LNCaP clone FGC (cell line): ENCODE measurements at places on chromosomes 6 and 20.

DNA sequence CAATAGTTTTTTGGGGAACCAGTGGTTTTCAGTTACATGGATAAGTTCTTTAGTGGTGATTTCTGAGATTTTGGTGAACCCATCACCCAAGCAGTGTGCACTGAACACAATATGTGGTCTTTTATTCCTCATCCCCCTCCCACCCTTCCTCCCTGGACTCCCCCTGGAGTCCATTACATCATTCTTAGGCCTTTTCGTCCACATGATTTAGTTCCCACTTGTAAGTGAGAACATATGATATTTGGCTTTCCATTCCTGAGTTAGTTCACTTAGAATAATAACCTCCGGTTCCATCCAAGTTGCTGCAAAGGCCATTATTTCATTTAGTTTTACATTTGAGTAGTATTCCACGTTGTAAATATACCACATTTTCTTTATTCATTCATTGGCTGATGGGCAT, 28.3 kb downstream of the RPP40 start:
- no peak for DNase-seq

GRCh38 chr6:140581601-140582000, 1207.2 kb upstream of the CITED2 start:
- DNase-seq: no peak

DNA sequence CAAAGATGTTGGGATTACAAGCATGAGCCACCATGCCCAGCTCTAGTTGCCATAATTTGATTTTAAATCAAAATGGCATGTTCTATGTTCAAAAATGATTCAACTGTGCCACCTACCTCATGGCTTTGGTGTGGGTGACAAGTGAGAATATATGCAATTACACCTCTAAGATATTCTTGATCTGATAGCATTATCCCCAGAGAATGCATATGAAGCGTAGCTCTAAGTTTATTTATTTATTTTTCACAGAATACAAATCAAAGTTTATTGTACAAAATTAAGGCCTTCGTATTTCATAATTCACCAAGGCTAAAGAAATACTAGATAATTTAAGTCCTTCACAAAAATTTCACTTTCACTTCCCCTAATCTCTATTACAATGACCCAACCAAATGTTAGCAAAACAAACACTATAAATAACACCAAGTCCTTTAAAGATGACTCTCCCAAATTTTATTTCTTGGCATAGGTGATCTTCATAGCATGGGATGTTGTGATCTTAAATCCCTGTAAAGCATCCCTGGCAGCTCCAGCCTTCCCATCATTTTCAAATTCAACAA, 205.9 kb upstream of the TAB2 start:
- no peak for DNase-seq

GRCh38 chr6:130787726-130788500, 39.3 kb upstream of the SMLR1 start:
- no peak for DNase-seq

- DNase-seq: no peak
Measured at GRCh38 chr20:58963060-58963584, 17.9 kb upstream of the NELFCD start.

DNA sequence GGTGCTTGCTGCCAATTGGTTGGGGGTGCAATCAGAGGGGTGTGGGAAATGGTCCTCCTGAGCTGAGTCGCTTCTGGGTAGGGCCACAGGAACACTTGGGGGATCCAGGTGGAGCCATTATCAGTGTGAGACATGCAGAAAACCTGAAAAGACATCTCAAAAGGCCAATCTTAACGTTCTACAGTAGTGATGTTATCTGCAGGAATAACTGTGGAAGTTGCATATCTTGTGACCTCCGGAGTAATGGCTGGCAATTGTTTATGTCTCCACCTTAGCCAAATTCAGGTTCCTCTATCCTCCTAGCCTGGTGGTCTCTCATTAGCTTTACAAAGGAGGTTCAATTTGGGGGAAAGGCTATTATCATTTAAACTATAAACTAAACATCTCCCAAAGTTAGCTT, 114.8 kb upstream of the SNX9 start:
- no peak for DNase-seq

GRCh38 chr6:73648166-73648565, 5.6 kb downstream of the SLC17A5 start:
- no peak for DNase-seq

GRCh38 chr6:48150701-48151100, 39.7 kb upstream of the PTCHD4 start:
- no peak for DNase-seq

GRCh38 chr20:46767127-46767761, 57.8 kb downstream of the SLC2A10 start:
- DNase-seq: peak; percentile 13

GRCh38 chr6:156988276-156989158, 211.3 kb downstream of the ARID1B start:
- DNase-seq: no peak

DNA sequence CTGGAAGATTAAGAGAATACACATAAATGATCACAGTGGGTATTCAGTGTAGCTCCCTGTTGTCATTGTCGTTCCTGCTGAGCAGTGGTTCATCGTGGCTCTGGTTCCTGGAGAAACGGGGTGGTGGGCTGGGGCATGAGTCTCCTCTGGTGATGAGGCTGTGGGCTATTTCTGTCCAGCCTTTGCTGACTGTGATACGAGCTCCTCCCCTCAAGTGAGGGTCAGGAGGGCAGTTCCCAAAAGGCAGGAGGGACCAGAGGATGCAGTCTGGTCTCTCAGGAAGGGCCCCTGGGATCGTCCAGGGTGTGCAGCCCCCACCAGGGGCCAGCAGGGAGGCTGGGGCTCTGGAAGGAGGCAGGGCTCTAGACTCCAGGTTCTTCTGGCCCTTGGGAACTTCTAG, 31.1 kb upstream of the DLGAP4 start:
- no peak for DNase-seq

GRCh38 chr6:125802943-125803377, 12.2 kb downstream of the NCOA7 start:
- DNase-seq: no peak

GRCh38 chr6:40852779-40853373, 186.1 kb downstream of the UNC5CL start:
- no peak for DNase-seq

- no peak for DNase-seq
Measured at GRCh38 chr6:137651178-137651577, 157.0 kb upstream of the OLIG3 start.

DNA sequence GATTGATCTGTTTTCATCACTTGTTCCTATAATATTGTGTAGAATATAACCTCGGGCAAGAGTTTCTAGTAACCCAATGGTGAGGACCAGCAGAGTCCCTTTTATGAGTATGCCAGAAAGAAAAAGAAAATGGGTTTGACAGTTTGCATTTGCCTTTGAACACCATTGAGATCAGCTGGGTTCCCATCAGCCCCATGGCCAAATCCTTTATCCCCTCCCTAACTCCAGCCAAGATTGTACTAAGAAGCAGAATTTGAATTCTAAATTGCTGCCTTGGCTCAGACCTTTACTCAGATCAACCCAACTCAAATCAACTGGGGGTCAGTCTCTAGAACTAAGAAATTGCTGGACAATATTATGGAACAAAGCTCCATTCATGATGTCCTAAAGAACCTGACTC, 187.4 kb downstream of the TBC1D7 start:
- no peak for DNase-seq

DNA sequence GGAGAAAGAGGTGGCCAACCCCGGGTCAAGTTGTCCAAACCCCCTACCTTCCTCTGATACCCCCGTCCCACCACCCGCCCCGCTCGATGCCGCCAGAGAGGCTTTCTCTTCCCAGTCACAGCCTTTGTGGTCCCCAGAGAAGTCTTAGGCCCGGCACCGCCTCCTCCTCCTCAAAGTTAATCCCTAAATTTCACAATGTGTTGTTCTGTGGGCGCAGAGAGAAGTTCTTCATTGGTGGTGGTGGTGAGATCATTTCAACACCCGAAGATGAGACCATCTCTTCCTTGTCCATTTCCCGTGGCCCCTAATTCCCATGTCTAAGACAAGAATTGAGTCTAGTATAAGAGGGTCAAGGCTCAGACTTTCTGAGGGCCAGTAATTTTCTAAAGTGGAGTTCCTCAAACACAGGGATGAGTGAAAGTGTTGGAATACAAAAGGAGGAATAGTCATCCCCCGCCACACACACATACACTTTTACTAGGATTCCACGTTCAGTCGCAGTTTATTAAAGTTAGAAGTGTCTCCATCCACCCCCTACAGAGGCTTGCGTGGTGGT, 10.4 kb downstream of the TRIM31 start:
- DNase-seq: no peak

GRCh38 chr6:33104887-33105286, 29.1 kb downstream of the HLA-DPB1 start:
- DNase-seq: no peak

GRCh38 chr6:155330922-155331321, 16.6 kb upstream of the TFB1M start:
- DNase-seq: no peak

DNA sequence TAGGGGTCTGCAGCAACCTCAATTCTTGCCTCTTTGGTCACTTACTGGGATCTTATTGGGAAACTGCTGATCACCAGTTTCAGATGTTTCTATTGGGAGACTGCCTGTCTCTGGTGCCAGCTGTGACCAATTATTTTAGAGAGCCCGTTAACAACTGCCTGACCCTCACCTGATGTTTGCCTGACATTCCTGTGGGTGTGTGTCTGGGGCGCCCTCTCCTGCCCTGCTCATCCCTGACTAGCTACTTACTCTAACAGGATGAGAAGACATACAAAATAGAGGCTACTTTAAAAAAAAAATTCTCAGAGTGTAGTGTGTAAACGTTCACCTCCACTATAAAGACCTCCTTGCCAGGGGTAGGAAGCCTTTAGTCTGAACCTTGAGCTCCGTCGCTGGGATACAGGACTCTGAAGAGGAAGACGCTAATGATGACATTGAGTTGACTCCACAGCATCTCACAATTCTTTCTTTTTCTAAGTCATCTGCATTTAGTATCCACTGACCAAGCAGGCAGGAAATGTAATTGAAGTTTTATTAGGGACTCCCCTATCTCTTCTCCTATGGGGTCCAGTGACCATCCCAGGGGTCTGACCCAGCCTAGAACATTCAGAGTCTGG, 54.6 kb upstream of the DDR1 start:
- DNase-seq: no peak

DNA sequence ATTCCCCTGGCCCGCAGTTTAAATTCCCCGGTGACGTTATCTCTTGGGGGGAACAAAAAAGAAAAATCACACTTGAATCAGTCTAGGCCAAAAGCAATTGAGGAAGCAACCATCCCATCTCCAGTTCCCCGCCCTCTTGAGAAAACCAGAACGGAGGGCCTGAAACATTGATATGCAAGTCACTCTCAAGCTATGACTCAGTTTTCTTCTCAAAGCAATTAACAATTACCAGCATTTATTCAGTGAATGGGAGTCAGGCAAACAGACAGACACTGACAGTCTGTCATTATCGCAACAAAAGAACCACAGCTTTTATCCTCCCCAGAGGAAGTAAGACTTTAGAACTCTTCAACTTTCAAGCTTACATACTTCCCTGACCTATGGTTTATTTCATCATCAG, 100.9 kb downstream of the OPRM1 start:
- no peak for DNase-seq

DNA sequence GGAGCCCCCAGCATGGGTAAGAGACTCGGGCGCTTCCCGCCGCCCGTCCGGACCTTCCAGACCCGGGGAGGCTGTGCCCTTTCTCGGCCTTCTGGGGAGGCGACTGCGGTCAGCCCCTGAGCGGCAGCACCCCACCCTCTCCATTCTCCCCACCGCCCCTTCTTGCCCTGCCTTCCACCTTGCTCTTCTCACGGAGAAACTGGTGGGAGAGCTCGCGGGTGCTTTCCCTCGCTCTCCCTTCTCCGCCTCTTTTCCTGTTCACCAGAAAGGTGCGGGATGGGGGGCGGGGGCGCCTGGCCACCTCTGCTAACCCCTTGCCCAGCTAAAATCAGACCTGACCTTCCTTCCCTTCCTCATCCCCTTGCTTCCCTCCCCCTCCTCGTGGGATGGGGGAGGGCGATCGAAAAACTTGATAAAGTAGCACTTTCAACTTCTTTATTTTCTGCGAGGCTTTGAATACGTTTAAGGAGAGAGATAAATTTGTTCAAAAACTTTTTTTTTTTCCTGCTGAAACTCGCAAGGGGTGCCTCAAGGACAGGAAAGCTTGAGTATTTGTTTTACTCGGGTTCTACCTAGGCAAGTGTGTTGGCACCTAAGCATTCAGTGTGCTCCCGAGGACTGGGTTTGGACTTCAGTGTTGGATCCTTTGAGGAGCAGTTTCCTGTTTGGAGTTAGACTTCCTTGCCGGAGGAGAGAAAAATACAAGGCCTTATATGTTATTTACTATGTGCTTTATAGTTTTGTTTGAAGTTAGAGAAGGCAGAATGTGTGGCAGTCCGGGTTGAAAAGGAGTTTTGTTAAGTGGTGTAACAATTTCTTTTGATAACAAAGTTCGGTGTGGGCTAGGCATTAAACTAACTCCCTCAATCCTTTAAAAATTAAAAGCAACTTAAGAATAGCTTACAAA, 897 bp downstream of the CD2AP start:
- peak; percentile 43 for DNase-seq

GRCh38 chr6:69337311-69337710, 459.5 kb downstream of the LMBRD1 start:
- DNase-seq: no peak

DNA sequence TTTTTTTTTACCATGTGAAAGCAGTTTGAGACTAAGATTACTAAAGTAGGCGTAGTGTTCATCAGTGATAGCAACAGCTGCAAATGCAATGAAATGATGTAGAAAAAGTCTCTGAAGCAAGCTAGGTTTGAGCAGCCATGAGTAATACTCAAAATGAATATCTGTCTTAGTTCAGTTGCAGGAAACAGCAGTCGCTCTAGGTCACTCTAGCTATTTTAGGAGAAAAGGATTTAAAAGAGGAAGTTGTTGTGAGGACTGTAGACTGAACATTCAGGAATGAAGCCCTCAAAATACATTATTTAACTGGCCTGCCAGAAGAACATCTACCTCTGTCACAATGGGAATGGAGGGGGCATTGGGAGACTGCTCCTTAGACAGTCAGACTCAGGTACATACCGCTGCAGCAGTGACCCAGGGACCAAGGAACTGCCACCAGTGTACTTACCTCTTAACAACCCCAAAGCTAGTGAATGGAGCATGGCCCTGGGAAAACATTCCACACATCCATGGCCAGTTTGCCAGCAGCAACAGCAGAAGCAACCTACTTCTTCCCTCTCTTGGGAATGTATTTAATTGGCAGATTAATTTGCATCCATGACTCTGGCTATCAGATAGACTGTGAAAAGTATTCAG, 243.0 kb upstream of the KHDRBS2 start:
- DNase-seq: no peak

GRCh38 chr6:113287396-113287795, 569.7 kb upstream of the MARCKS start:
- no peak for DNase-seq

- no peak for DNase-seq
Measured at GRCh38 chr20:48422242-48422960, 405.4 kb downstream of the PREX1 start.

DNA sequence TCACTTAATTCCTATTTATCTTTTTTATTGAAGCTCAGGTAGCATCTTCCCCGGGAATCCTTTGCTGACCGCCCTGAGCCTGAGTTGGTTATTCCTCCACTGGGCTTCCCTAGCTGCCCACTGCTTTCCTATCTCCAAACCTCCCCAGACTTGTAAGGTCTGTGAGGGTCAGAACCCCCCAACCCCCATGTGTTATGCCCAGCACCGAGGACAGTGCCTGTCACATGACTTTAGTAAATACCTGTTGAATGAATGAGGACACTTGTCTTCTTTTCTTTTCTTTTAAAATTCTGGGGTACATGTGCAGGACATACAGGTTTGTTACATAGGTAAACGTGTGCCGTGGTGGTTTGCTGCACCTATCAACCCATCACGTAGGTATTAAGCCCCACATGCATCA, 105.9 kb downstream of the UST start:
- DNase-seq: no peak
